NCI-H2171 (cell line): ENCODE measurements at places on chromosomes 3 and 15.

DNA sequence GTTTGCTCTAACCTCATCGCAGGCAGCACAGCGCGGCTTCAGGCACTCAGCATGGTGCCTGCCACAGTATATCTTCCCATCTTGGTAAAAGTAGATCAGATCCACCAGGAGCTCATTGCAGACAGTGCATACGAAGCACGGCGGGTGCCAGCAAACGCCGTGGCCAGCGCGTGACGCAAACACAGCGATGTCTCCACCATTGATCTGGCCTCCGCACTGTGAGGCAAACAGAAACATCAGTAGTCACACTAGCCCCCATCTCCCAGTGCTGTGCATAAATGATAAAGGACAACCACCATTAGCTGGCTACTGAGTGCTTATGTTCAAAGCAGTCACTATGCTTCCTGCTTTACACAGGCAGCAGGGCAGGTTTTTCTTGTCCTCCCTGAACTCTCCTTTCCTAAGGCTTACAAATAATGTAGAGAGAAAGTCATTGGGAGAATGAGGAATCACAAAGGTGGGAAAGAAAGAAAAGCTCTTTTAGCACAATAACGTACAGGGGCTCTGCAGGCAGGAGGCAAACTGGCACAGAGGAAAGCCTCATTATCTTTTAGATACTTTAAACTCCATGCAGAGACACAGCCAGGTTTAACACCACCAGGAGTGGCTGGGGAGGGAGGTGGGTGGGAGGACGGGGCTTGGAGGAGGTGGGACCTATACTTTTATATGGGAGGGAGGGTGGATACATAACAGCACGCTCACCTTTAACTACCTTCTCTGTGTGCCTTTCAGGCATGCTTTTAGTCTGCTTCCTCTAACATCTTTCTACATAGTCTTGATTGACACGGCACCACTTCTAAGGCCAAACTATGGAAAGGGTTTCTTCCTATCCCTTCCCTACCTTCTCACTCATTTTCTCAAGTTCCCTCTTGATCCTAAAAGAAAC, 67.9 kb downstream of the PRICKLE2 start:
- DNase-seq, result no peak

DNA sequence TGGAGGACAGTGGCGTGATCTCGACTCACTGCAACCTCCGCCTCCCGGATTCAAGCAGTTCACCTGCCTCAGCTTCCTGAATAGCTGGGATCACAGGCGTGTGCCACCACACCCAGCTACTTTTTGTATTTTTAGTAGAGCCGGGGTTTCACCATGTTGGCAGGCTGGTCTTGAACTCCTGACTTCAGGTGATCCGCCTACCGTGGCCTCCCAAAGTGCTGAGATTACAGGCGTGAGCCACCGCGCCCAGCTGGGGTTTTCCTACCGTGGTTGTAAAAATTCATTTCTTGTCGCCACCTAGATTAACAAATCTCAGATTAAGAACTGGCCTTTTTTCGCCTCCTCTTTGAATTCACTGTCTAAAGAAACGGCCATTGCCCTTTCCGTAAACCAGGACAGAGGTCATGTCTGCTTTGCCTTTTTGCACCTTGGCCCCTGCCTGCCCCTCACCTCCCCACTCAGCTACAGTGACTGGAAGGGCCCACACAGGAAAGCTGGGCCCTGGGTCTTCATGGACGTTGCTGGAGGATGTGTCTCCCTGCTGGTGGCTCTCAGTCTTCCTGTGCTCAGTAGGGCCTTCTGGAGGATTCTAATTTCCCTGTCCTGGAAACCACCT, 17.2 kb downstream of the ZNF710 start:
- no peak for DNase-seq

DNA sequence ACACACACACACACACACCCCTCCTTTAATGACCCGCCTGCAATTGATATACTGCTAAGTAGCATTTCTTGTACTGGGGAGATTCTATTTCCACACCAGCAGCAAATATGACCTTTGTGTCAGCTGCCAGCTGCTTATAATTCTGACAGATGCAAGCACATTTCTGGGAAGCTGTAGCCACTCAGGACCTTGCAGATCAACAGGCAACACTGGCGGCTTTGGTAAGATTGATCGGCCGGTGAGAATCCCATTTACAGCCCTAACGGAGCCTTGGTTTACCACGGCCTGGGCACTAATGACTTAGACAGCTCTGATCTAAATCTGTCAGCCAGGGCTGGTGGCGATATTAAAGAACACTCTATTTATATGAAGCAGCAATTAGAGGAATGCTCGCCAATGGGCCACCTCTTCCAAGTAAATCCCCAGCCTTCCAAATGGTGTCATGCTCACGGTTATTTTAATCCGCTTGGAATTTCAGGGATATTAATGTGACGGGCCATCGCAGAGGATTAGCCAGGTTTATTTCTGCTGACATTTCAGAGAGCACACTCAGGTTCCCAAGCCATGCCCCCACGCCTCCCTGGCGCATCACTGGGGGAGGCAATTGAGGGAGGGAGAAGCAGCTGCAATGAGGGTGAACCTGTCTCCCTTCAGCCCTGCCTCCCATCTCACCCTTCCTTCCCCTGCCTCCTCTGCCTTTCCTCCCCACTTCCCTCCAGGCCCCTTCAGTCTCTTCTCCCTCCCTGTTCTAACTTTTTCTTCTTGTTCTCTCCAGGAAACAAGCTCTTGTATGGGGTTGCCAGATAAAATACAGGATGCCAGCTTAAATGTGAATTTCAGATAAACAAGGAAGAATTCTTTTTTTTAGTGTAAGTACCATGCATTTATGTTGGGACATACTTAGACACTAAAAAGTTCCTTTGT, 287.0 kb downstream of the TLE3 start:
- DNase-seq, result peak; percentile 40

DNA sequence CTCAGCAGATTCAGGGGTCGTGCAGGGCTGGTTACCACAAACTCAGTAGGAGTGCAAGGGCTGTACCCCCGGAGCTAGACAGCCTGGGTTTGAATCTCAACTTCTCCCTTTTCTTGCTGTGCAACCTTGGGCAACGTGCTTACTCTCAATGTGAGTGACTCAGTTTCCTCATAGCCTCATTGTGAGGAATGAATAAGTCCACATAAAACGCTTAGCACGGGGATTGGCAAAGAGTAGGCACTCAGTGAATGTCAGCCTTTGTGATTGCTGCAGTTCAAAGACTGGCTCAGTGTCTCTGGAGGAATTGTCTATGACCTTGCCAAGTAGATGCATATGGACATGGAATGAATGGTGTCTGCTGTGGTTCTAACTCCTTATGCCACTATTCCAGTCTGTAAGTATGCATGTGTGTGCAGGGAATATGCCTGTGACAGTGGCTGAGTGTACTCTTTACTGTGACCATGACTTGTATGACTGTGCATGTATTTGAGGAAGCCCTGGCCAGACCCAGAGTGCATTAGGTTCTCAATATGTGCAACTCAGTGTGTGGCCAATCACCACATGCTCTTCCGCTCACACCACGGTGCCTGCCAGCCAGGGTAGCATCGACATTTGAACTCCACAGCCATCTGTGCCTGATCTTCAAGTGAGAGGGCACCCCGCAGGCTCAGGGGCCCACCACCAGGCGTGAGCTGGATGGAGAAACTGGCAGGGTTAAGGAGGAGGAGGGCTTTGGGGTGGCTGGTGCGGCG, 900 bp upstream of the HYAL3 start:
- DNase-seq, result no peak

DNA sequence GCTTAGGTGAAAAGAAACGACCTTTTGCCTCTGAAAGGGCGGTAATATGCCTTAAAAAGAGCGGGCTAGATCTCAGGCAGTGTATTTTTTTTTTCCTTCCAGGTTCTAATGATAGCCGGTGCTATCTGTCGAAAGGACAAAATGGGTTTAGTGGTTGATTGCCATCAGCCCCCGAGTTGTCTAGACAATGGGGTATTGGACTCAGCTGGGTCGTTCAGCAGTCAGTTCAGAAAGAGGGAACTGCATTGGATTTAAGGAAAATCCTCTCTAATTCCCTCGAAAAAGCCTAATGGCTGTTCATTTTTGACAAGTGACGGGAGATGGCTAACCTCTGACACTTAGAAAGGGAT, 728 bp downstream of the EIF2B5 start:
- DNase-seq, result no peak

GRCh38 chr15:64224511-64224910, 61.7 kb upstream of the PPIB start:
- DNase-seq, result peak; percentile 69

GRCh38 chr3:128344052-128344735, 122.5 kb downstream of the DNAJB8 start:
- no peak for DNase-seq

- no peak for DNase-seq
Observed at GRCh38 chr15:84830036-84830435, 12.9 kb downstream of the ALPK3 start.

DNA sequence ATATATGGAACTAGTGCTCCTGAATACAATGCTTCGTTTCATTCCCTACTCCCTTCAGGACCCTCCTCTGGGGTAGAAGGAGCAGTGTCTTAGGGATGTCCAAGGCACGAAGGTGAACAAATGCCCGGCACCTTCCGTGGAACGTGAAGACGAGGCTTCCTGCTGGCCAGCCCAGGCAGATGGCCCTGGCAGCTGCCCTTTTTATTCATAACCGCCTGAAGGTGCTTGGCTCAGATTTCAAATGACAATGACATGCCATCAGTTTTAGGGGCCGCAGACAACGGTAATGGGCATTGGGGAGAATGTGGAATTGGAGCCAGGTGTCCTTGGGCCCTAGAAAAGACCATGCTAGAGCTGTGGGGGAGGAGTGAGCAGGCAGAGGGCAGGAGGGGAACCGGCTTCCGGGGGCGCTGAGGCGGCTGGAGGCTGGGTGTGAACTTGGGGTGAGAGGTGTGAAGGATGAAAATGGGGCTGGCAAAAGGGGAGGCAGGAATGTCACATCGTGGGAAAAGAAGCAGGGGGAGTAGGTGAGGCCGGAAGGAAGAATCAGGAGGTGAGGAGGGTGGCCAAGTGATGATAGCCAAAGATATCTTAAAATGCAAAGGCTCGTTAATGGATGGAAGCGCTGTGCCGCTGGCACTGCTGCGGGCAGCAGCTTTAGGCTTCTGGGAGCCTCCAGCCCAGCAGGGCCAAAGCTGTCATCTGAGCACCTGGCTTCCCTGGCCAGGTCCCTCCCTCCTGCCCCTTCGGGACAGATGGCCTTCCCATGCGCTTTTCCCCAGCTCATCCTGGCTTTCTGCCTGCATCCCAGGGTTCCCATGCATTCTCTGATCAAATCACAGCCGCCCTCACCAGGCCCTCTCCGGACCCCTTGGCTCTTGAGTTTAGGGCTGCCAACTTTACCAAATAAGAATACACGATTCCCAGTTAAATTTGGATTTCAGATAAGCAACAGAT, 93.7 kb downstream of the TMEM266 start:
- DNase-seq, result peak; percentile 67

DNA sequence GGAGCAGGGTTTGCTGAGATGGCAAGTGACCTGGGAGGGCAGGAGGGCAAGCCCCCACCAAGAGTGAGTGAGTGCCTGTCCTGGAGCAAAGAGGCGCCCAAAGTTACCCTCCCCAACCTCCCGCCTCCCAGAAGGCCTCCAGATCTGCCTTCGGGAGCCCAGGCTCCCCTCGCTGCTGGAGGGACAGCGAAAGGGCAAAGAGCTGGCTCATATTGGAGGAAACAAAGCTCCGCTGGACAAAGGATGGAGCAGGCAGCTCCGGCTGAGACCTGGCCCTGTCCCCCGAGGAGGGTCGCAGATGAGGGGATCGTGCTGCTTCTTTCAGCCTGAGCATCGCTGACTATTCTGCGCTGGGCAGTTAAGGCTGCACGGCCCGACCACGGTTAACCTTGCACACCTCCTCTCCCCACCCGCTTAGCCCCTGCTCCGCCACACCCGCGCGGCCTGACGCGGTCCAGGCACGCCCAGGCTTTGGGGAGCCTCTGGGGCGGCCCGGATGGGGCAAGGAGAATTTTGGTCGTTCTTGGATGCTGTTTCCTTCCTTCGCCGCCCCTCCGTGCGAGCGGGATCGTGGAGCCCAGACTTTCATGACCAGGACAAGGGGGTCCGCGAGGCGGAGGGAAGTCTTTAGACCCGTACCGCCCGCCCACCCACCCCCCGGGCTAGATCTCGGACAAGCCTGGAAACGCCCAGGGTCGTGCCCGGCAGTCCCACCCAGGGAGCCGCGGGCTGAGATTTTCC, 651 bp downstream of the PLCD1 start:
- DNase-seq, result no peak

- DNase-seq, result no peak
Observed at GRCh38 chr3:108158251-108158650, 64.0 kb downstream of the IFT57 start.

GRCh38 chr3:193963808-193964516, 172.0 kb upstream of the HES1 start:
- no peak for DNase-seq

DNA sequence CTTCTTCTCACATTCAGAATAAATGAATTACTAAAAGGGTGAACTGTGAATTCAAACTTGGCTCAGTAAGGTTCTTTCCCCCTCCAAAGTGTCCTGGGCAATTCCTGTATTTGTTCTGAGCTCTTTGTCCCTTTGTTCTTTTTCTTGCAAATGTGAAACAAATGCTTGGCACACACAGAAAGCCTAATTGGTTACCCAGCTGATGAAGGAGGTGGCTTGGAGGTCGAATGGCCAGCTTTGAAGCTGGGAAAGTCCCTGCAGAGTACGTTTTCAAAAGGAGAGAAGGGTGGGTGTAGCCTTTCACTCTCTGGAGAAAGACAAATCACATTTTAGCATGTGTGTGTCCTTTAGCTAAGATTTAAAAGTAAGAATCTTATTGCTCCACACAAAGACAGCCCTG, 154.4 kb downstream of the PEX5L start:
- no peak for DNase-seq
